Activated CD4-positive, alpha-beta T cell treated with anti-CD3 and anti-CD28 coated beads for 36 hours (primary cell): ENCODE measurements at places on chromosomes 2 and 18.

DNA sequence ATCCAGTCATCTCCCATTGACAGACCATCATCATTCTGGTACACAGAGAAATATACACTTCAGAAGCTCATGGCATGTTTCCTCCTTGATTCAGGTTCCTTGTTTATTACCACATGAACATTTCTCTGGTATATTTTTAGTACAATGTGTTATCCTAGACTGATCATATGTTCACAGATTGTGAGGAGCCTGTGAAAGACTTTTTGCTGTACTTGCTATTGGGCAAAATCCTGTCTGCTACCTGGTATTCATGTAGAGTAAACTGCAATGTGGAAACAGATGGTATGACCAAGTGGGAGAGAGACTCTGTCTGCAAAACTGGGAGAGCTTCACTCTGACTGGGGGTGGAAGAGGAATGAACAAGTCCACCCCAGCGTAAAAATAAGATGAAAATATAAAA, 657.2 kb downstream of the IRS1 start:
- DNase-seq: no peak

DNA sequence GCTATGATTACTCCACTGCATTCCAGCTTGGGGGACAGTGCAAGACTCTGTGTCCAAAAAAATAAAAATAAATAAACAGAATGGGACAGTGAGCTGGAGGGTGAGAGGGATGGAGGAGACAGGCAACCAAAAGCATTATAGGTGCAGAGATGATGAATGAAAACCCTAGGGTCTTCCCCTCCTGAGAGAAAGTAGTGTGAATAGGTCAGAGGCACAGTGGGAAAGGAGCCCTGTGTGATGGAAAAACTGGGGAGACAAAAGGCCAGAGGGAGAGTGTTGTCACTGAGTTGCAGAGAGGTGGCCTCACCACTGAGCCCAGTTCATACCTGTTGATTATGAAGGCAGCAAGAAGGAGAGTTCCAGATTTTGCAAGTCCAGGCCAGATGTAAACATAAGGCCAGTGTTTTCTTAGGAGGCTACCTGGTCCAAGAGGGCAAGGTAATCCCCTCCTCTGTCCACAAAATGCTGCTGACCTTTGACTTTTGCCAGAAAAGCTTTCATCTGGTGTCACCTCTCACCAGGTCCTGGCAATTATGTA, 17.6 kb upstream of the AGFG1 start:
- DNase-seq: no peak

- no peak for DNase-seq
Measured at GRCh38 chr2:99834426-99834825, 308.0 kb downstream of the AFF3 start.

DNA sequence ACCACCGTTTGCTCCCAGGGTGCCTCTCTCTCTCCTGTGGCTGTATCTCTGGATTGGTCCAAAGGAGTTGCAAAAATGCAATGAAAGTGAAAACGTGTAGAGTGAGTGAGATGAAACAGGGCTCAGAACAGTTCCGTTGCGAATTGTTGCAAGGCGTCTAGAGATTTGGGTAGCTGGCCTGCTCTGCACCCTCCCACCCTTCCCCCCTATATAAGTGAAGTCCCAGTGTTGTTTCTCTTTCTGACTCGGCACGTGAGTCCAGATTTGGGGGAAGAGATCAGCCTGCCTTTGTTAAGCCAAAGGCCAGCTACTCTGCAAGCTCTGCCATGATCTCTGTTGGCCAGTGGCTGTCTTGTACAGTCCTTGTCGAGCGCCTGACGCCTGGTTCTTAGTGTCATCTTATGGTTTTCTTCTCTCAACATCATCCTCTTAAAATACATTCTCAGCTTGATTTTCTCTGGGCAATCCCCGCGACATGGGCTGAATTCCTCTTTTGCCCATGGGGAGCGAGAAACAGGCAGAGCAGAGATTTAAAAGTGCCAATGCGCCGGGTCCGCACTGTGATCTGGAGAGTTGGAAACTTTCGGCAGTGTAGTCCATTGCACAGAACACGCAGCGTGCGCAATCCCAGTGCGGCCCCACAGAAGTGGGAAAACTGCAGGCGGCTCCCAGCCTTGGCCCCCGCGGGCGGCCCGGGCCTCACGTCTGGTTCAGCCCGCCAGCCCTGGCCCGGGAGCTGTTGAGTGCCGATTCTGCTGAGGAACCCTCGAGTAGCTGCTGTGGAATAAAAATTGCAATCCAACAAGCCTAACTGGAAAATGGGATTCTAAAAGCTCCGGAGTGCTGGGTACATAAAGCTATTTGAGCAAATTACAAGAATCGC, 9.3 kb downstream of the MEIS1 start:
- DNase-seq: no peak

GRCh38 chr2:95165030-95165370, 609 bp upstream of the ZNF2 start:
- DNase-seq: no peak

DNA sequence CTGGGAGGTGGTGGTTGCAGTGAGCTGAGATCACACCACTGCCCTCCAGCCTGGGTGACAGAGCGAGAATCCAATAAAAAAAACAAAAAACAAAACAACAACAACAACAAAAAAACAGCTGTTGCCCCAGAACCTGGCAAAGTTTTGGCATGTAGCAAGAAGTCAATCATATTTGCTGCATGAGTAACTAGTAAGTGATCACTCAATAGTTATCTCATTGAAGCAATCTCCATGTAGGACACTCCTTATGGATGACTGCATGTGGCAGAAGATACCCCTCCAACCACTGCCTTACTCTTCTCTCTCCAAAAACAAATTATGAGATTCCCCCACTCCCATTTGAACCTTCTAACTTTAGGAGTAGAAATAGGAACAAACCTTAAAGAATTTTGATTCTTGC, 113.7 kb downstream of the TTC27 start:
- DNase-seq: no peak

GRCh38 chr2:74755386-74755785, 78.5 kb upstream of the HK2 start:
- no peak for DNase-seq

GRCh38 chr2:63408530-63408929, 179.7 kb downstream of the WDPCP start:
- DNase-seq: no peak

- no peak for DNase-seq
Measured at GRCh38 chr2:5734859-5735520, 42.8 kb downstream of the SOX11 start.

- no peak for DNase-seq
Measured at GRCh38 chr2:225678792-225679191, 279.3 kb downstream of the NYAP2 start.

DNA sequence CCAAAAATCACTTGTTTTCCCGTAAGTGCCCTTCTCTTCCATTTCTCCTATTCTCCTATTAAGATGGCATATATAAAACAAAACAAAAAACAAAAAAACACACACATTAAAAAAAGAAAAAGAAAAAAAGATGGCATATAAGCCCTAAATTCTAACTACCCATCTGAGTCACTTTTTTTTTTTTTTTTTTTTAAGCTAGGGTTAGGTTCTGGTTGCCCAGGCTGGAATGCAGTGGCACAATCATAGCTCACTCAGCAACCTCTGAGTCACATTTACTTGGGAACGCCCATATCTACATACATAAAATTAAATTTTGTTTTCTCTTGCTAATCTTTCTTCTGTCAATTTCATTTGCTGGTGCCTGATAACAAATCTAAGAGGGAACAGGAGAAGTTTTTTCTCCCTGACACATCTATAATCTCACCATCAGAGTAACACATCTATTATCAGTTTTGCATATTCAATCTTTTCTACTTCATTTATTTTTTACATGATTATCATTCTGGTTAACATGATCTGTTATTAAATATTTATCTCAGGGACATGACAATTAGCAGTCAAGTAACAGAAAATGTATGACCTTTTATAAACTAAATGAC, 52.1 kb downstream of the EEF1B2 start:
- no peak for DNase-seq
